ENCODE measurements at places on chromosomes 11 and 22. TPM values are rescaled to one million over a fixed set of nuclear protein-coding genes. Genes with fewer than 3 reads are reported as not detected.
A peak's percentile ranks its signal among the peaks of the same experiment; 100 is the strongest.

DNA sequence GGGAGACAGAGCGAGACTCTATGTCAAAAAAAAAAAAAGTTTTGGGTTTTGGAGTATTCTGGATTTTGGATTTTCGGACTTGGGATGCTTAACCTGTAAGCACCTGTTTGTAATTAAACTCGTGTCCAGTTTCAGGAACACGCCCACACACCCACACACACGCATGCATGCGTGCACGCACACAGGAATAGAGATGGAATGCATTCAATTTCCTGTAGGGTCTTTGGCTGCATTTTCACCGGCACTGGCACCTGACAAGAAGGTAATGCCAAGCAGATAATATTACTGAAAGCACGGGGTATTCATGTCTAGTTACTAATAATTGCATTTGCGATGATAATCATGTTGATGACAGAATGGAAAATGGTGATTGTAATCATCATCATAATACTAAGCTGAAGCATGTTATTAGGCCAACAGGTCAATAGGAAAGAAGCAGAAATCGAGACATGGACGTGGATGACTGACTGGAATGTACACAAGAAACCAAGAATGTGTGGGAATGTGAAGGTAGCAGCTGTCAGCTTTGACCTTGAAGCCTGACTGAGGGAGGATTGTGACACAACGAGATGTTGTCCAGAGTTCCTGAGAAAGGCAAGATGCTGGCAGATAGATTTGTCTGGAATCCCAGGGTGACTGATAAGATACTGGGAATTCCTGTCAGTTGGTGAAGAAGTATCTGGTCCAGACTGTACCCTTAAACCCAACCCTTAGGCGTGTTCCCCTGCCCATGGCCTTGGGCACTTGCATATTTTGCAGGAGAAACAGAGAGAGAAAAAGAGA, 108.6 kb downstream of the SYN3 start:
- DNase-seq, result no peak

DNA sequence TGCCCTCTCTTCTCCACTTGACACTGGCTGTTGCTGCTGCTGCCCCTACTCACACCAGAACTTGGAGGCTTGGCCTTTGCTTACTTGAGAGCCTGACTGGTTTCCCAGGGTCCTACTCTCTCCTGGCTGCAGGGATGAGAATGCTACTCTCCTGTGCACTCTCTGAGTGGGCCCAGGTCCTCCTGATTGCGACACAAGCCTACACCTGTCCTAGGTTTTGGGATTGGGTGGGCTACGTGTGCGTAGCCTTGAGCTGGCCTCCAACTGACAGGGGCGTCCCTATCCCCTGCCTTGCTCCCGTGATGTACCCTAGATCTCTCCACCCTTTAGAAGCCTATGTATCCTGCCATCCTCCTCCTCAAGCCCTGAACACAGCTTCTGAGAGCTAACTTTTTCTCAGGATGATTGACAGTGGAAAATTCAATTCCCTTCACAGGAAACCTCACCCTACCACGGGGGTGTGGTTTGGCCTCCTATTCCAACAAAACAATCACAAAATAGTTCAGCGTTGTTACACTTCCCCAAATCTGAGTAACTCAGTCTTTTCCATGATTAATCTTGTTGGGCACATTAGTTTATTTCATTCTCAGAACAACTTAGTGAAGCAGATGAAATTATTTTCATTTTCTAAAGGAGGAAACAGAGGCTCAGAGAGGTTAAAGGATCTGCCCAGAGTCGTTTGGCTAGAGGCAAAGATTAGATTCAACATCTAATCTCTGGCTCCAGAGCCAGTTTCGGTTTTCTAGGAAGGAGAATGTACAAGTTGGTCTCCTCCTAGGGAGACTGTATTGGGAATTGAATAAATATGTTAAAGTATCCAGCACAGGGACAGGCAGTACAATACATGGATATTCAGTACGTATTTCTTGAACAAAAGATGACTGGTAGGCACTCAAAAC, 17.6 kb upstream of the AMOTL1 start:
- DNase-seq, result no peak

- no peak for DNase-seq
Observed at GRCh38 chr11:121557348-121557747, 104.6 kb upstream of the SORL1-AS1 start.

- DNase-seq, result peak; percentile 89
Observed at GRCh38 chr22:37752189-37753087, 55.3 kb upstream of the GCAT start.

GRCh38 chr11:60310407-60310998, 16.6 kb upstream of the MS4A6E start:
- DNase-seq, result no peak

DNA sequence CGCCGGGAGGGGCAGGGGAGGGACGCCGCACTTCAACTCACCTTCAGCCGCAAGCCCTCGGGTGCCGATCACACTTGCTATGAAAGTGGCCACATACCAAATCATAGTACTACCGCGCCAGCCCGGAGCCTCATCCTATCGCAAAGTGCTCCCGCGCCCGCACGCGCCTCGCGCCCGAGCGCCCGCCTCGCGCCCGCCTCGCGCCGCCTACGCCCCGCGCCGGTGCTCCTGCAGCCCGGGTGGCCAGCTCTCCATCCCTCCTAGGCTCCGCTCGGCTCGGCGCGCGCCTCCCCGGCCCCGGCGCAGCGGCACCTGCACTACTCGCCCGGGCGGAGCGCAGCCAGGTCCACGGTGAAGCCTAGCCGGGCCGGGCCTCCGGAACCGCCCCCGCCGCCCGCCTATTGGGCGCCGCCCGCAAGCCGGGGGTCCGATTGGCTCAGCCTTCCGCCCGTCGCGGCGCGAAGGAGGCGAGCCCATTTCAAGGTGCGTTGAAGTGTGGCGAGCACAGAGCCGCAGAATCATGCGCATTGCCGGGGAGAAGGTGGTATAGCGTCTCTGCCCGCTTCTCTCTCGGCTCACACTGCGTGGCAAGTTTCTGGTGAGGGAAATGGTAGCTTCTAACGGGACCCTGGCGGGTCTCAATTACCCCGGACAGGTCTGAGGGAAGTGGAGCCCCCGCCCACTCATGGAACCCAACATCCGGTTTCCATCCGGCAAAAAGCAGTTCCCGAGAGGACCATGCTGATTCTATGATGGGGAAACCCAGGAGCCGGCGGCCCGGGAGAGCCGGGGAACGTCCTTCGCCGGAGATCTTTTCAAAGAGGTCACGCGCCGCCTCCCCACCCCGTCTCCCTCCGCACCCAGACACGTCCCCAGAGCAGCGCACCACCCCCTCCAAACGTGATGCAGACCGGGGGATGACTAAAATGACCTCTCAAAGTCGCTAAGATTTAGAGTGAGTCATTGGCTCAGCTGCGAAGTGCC, at the start of gene IGSF9B:
TSS of gene IGSF9B (minus strand) at position 319 of the 984 bp plus-strand sequence. CDS start at position 105, 214 bp downstream.
- peak; percentile 87 for DNase-seq

DNA sequence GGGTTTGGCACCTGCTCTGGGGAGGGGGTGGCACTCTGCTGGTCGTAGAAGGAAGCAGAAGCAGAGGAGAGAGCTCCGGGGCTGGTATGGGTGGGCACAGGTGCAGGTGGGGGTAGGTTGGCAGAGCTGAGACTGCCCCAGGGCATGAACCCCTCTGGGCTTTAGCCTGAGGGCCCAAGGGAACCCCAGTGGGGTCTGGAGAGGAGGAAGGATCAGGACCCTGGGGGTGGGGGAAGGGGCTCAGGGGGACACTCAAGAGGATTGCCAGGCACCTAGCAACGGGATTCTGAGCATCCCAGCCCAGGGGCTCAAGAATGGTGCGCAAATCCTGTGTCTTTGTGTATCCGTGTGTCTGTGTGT, 6.3 kb downstream of the ALDH3B2 start:
- DNase-seq, result no peak

DNA sequence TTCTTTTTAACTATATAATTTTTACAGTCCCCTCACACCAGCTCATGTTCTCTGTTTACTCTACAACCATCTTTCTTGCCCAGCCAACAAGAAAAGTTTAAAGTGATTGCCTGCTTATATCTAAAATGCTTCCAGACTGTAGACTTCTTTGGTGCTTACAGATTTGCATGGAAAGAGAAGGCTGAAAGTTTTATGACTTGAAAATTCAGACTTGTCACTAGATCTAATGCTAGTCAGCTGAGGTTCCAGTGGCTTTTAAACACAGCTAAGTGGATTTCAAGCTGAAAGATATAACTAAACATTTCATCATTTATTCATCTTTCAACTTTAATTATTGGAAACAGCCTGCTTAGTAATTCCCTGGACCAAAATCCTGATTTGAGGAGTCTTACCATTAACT, 178.4 kb downstream of the NAV2 start:
- no peak for DNase-seq

GRCh38 chr22:36100134-36100824, 60.3 kb downstream of the APOL3 start:
- no peak for DNase-seq

GRCh38 chr11:85740481-85741400, 54.7 kb upstream of the CCDC89 start:
- no peak for DNase-seq

DNA sequence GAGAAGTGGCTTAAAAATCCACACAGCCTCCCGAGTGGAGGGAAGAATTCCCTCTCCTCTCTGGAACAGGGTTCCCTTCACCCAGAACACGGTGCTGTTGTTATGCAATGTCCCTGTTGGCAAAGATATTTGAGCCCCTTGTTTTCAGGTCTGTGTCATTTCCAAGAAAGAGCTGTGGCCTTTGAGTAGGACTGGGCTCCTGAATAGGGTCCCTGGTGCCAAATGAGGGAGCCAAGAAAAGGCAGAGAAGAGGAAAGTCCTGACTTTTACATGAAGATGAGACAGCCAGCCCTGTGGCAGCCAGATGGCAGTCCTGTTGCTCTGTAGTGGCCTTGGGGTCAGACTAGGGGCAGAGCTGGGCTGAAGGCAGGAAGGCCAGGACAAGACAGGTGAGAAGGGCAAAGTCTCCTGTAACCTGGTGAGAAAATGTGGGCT, 51.2 kb upstream of the ELF5 start:
- no peak for DNase-seq

The PRSS23 gene
- total RNA-seq, result 53.7 TPM

The PYGM gene
- 1.3 TPM for total RNA-seq

The KCNQ1OT1 gene
- 2.1 TPM for total RNA-seq

The MAP6 gene
- 2.6 TPM for total RNA-seq

Measured in breast epithelium (tissue), 4 donors.